ENCODE measurements at places on chromosomes 11 and 22.

DNA sequence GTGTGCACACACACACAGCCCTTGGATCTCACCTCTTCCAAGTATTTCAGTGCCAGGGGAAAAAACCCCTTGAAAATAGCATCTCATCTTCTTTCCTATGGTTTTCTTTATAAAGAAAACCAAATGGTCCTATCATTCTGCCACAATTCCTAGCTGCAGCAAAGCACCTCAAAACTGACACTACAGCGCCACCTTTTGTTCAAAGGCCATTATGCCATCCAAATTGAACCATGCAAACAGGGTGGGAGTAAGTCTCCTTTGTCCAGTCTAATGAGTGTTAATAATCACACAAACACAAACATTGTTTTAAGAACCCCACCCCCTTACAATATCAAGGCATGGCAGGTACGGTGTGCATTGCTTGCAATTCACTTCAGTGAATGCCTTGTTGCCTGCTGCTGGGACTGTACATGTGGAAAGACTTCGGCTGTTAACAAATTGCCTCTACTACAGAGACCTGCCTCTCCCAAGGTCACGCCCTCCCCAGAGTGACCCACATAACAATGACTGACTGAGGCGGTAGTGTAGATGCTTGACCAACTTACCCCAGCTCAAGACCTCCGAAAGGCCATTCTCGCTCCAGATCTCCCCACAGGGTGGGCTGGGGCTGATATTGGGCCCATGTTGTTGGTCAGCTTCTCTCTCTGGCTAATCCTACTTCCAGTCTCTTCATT, 31.7 kb downstream of the FAM181B start:
- DNase-seq: peak; percentile 48

- no peak for DNase-seq
Observed at GRCh38 chr11:118295815-118296454, 8.6 kb upstream of the CD3E start.

DNA sequence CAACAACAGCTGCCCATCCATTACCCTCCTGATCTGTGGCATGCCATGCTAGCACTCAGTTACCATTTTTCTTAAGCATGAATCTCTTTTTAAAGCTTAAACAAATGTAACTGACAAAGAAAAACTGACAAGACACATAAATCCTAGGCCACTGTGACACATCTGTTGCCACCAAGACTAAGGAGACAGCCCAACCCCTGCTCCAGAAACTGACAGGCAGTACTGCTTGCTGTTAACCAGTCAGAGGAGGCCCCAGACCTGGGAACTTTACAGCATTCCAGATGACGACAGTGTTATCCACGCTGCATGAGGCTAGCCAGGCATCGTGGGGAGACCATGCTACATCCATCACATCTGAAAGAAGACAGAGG, 33.8 kb downstream of the HIRA start:
- DNase-seq: no peak

DNA sequence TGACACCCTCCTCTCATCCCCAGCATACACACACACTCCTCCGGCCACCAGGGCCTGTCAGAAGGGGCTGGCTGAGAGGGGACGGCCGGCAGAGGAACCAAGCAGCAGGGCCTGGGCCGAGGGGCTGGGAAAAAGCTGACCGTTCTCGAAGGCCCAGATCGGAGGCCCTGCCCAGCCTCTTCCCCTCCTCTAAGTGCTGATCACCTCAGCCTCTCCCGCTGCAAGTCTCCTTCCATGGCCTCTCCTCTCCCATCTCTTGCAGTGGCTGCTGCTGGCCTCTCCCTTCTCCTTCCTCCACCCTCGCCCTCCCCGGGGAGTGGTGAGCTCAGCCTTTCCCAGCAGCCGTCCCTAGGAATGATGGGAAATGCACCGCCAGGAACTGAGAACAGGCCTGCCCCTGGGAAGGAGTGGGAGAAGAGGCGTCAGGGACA, 39.6 kb downstream of the ARRB1 start:
- DNase-seq: no peak

DNA sequence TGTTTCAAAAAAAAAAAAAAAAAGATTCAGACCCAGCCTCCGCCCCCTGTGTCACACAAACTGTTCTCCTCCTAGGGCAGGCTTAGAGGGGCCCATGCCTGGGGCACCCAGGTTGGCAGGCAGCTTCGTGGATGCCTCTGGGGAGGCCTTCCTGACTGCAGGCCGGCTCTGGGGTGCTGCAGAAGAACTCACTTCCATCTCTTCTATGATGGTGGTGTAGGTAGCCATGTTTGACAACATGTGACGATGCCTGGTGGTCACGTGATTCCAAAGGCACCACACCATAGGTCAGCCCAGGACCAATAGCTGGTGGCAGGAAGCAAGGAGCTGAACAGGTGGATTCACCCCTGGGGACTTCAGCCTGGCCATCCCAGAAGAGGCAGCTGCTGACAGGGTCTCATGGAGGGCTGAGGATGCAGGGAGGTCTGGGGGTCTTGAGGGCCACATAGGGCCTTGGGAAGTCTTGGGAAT, 24.1 kb upstream of the CELSR1 start:
- DNase-seq: peak; percentile 86

DNA sequence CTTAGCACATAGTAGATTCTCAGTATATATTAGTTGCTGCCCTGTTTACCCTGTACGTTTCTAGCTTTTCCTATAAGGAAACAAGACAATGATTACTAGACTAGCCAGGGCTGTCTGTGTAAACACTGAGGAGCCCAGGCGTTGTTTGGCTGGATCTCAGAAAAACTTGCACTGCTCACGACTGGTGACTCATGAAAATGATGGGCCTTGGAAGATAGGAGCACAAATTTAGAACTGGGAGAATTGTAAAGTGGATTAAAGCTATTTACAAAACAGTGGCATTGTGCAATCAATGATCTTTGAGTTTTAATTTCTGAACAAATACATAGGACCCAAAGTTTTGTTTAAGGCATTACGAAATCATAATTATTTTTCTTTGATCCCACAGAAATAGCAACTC, 276.9 kb downstream of the FAM76B start:
- no peak for DNase-seq

DNA sequence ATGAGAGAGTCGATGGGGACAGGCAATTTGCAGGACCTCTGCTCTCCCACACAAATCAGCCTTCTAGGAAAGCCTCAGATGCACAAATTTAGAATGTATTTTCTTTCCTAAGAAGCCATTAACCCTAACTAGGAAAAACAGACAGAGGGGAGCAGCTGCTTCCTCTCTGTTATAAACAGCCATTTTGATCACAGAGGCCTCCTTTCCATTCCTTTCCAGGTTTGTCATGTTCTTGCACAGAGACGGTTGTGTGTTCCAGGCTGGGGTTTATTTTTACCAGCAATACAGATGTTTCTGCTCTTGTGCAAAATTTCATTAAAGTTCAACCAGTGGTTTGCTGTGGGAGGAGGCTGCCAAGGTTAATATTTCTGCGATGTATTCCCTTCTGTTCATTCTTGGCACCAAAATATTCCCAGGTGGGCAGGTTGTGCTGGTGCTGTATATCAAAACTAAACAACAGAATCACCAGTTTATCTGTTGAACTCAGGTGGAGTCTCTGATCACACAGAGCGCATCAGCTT, 90.2 kb downstream of the NAV2 start:
- no peak for DNase-seq

- DNase-seq: no peak
Observed at GRCh38 chr11:94507485-94507884, 4.8 kb upstream of the C11orf97 start.

DNA sequence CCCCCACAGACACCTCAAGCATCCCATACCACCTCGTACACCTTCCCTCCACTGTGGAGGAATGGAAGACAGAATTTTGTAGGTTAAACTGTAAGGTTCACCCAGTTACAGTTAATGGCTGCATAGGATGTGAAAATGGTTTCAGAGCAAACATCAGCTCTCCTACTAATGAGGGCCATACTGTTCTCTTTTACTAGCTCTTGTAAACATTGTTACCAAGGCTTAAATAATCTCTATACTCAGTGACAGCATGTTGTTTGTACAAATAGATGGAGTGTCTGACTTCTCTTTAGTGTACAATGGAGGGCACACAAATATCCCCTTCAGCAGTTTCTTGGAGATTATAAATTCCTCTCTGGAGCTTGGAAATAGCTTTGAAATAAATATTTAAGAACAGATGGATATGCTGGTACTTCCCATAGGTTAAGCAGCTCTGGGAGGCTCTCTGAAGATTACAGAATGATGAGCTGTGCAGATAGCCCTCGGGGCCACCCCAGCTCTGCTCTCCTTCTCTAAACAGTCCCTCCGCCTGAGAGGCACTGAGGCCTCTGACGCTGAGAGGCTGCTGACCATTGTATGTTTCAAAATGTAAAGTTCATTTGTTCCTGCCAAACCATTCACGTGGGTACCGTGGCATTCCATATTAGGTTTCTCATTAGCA, 25.7 kb downstream of the TTC12 start:
- no peak for DNase-seq

DNA sequence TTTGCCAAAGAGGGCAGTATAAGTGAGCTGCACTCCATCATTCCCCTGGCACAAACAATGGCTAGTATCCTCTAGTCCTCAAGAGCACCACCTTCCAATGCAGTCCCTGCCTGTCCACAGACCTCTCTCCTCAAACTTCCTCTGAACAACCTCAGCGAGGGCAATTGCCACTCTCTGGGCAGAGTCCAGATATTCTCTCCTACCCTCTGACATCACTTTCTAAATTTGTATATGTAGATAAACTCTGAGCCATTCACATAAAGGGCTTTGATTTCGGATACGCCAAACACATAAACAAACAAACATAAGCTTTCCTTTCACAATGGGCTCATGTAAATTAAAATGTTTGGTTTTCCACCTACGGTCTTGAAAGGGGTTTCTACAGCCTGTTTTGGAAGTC, 3.0 kb upstream of the SLC43A3 start:
- DNase-seq: no peak

DNA sequence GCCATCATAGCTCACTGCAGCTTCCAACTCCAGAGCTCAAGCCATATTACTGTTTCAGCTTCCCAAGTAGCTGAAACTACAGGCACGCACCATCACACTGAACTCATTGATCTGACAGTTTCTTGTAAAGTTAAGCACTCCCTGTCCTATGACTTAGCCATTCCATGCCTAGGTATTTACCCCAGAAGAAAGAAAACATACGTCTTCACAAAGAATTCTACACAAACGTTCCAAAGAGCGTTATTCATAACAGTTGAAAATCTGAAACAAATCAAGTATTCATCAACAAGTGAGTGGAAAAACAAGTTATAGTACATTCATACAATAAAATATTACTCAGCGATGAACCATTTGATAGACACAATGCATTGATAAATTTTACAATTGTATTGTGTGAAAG, 7.8 kb upstream of the NLRP10 start:
- DNase-seq: no peak

- DNase-seq: no peak
Observed at GRCh38 chr11:72685560-72686480, 11.6 kb upstream of the PDE2A start.

GRCh38 chr11:7635708-7636107, 37.6 kb downstream of the CYB5R2 start:
- no peak for DNase-seq

DNA sequence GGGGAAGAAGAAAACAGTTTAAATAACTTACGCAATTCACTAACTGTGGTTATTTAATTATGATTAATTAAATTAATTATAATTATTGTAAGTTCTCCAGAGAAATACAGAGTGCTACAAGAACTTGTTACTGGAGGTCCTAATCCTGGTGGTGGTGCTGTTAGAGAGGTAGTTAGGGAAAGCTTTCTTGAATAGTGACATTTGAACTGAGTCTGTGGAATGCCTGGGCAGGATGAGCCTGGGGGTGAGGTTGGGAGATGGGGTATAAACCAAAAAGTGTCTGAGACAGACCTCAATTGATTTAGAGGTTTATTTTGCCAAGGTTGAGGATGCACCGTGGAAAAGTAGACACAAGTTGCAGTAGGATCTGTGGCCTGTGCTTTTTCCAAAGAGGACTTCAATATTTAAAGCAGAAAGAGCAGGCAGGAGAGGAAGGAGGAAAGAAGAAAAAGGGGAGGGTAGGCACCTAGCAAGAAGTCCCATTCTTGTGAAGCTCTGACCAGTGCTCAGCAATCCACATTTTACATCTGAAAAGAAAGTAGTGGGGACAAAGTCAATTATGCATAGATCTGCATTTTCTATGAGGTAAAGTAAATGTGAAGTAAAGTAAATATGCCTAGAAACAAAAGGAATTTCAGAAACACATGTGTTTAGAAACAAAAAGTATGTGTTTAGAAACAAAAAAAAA, 4.4 kb upstream of the ZNF202 start:
- no peak for DNase-seq

DNA sequence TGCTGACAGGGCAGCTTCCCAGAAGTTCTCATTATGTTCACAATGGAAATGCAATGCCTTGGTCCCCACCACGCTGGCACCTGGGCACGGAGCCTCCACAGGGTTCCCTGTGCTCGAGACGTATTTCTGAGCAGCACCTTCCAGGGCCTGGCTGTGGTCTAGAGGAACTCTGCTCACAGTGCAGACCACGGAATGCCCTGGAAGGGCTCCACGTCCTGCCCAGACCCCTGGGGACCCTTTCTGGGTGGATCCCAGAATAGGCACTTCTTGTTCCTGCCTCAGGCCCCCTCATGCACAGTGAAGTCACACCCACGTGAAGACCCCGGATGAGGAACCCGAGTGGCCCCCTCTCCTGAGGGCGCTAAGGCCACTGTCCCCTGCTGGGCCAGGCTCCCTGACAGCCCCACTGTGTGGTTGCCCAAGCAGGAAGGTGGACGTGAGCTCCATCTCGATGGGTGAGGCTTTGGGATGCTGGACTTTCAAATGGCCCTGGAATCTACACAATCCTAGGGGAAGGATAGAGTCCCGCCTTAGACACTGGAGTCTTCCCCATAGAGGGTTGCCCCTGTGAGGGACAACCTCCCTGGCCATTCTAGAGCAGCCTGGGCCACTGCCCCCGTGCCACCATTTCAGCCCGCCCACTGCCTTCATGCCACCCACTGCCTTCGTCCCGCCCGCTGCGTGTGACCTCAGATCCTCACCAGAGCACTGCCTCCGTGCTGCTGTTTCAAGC, 1106.8 kb downstream of the BRD1 start:
- DNase-seq: no peak

DNA sequence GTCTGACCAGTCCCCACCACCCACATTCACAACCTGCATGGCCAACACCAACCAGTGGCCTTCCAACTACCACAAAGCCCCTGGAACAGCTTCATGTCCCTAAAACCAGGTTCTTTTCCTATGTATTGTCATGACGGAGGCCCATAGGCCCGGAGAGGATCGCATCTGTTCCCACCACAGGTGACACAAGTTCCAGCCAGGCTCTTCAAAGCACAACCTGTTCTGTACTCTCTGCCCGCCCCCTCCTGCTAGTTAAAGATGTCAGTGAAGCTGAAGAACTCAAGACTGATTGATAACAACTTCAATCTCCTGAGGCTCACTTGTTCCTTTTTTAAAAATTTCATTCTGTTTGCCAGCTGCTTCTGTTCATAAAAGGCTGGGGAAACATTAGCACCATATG, 121.1 kb upstream of the GUCY1A2 start:
- no peak for DNase-seq

DNA sequence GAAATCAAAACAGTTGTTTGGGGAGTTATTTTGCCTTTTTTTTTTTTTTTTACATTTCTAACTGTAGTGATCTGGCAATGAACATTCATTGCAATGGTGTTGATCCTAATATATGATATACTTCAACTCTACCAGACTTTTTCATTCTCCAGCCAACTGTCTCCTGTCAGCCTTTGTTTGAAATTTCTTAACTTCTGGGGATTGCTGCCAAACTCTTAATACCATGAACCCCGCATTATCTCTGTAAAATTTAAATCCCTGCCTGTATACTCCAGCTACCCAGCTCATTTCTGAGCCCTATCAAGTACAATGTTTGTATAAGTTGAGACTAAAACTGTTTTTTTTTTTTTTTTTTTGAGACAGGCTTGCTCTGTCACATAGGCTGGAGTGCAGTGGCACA, 280.7 kb downstream of the TTC28 start:
- no peak for DNase-seq

GRCh38 chr22:41947424-41948080, 600 bp upstream of the CENPM start:
- DNase-seq: no peak
